ENCODE measurements at places on chromosomes 16 and 17. TPM values are rescaled to one million over a fixed set of nuclear protein-coding genes. Genes with fewer than 3 reads are reported as not detected.

ZG16 gene
- not detected for total RNA-seq

ASIC2 gene
- 0.36 TPM for total RNA-seq

ABAT gene
- 22.8 TPM for total RNA-seq

CCDC78 gene
- total RNA-seq: 2.1 TPM

TMC8 gene
- total RNA-seq: 0.38 TPM

GP1BA gene
- total RNA-seq: not detected

YBX2 gene
- 0.24 TPM for total RNA-seq

Measured in astrocyte (in vitro differentiated cells and primary cell).